T-helper 17 cell (primary cell): ENCODE measurements at places on chromosomes 3 and 15.

DNA sequence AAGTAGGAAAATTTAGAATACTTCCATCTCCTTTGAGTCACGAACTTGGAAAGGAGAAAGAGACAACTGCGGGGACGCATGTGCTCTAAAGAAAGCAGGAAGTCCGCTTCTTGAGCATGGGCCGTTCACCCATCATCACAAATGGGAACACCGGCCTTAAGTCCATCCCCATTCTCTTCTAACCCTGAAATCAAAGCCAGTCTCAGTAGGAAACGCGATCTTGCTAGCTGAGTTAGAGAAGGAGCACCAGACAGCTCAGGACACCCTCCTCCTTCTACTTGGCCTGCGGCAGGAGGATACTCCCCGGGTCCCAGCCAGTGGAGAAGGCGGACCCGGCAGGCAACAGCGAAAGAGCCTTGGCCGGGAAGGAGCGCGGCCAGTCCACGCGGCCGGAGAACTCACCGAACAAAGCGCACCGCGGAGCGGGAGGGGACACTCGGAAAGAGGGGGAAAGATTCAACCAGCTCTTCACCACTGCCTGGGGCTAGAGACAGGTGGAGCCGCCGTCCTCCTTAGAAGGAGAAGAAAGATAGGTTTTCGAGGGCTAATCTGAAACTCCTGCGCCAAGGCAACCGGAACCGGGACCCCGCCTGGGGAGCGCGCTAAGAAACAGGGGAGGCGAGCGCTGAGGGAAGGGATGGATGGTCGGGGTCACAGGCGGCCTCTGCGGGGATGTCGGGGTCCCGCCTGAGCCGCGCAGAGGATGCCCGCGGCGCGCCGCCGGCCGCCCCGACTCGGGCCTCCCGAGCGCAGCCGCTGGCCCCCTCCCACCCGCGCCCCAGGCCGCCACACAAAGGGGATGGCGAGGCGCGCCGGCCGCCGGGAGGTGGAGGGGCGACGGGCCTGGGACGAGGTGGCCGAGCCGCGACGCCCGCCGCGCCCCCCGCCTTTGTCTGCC lies 818 bp downstream of the SLC4A7 start:
- H3K4me3 ChIP-seq: peak overlapping the region; percentile 99
- H3K27ac ChIP-seq: peak overlapping the region; percentile 96
- H3K27me3 ChIP-seq: no peaks in the 10 kb centered on the region

DNA sequence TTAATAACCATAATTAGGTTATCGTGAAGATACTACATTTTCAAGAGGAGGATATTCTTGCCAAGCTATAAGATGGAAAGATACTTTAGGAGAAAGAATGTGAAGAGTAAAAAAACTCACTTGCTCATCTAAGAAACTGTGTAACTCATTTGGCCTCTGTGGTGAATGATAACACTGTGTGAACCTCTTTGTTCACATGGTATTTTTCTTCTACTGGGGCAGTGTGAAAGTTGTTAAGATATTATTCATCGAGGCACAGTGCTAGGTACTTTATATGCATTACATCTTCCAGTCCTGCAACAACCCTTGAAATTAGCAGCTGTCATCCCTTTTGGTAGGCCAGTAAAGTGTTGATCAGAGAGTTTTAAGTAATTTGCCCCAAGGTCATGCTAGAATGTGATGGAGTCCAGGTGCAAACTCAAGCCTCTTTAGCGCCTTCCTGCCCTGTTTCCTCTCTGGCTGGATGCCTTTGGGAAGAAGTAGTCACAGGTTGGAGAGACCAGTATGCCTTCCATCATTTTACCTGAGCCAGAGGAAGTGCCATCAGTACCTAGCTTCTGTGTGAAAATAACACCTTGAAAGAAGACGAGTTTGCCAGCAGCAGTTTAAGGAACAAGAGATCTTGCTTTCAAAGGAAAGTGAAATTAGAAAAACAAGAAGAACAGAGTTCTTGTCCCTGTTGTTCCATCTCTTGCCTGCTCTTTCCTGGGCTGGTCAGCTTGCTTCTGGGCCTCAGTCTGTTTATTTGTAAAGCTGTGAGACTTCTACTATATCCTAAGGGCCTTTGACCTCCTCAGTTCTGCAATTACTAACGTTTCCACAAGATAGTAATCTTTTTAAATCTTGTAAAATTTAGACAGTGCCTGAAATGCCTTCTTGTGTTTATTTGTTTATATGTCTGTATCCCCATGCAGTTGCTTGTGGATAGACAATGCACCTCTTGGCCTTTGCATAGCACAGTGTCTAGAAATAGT lies 179.3 kb downstream of the FNDC3B start:
- no peak overlapping the region for H3K27ac ChIP-seq
- no peaks in the 10 kb centered on the region for H3K27me3 ChIP-seq
- no peak overlapping the region for H3K4me3 ChIP-seq
- no peaks in the 10 kb centered on the region for H3K36me3 ChIP-seq
- no peak for DNase-seq

DNA sequence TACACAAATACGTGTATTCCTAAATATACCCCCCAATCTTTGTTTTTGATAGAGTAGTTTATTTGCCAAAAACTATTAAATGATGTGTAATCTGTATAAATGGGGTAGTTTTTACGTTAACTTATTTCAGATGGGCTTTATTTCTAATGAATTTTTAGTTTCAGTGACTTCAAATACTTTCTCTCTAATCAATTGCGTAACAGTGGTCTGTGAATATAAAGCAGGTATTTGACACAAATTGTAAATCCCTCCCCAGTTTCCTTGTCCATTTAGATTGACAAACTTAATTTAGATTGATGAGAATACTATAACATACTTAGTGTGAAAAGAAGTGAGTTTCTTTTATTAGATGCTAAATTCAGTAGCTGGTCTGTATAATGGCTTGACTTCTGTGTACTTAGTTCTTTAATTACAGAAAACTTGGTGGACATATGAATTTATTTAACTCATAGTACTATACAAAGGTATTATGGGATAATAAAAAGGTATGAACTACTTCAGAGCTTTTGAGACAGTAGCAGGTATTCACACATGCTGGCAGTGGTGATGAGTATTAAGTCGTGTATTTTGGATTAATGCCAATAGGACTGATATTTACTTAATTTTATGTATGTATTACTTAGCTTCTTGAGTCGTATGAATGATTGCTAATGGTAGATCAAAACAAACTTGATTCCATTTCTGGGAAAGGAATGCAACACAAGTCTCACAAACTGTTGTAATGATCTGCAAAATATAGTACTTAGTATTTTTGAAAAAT lies 81.6 kb downstream of the STT3B start:
- H3K36me3 ChIP-seq: peaks cover 4% of the 10 kb centered on the region
- H3K4me1 ChIP-seq: peaks cover 30% of the 10 kb centered on the region
- DNase-seq: no peak
- no peak overlapping the region for H3K4me3 ChIP-seq
- H3K27me3 ChIP-seq: no peaks in the 10 kb centered on the region

DNA sequence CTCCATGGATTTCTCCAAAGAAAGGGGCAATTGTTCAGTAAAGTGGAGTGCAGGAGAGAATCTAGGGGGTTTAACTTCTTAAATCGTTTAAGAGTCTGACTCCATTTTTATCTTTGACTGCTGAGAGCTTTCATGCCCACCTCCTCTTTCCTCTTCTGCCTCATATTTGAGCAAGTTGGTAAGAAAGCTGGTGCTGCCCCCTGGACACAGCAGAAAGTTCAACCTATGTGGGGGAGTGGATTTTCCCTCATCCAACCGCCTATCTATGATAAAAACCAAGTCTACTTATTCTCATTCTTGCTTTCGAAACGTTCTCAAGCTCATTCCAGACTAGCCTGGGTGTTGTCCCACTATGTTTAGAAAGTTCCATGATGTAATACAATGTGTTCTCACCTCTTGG lies 26.0 kb downstream of the HHLA2 start:
- peaks cover under 1% of the 10 kb centered on the region for H3K36me3 ChIP-seq
- peaks cover 5% of the 10 kb centered on the region for H3K27me3 ChIP-seq
- no peak overlapping the region for H3K27ac ChIP-seq
- H3K4me3 ChIP-seq: no peak overlapping the region
- peaks cover 3% of the 10 kb centered on the region for H3K4me1 ChIP-seq
- no peak for DNase-seq

- peaks cover 6% of the 10 kb centered on the region for H3K36me3 ChIP-seq
- H3K4me1 ChIP-seq: peaks cover 6% of the 10 kb centered on the region
- DNase-seq: no peak
- no peaks in the 10 kb centered on the region for H3K27me3 ChIP-seq
- no peak overlapping the region for H3K4me3 ChIP-seq
- H3K27ac ChIP-seq: no peak overlapping the region
Observed at GRCh38 chr15:64191971-64192830, 29.4 kb upstream of the PPIB start.

GRCh38 chr3:173753593-173753992 lies 356.0 kb downstream of the NLGN1 start:
- no peaks in the 10 kb centered on the region for H3K4me1 ChIP-seq
- DNase-seq: no peak
- H3K4me3 ChIP-seq: no peak overlapping the region
- H3K27me3 ChIP-seq: no peaks in the 10 kb centered on the region
- no peaks in the 10 kb centered on the region for H3K36me3 ChIP-seq
